Activated naive CD4-positive, alpha-beta T cell treated with anti-CD3 and anti-CD28 coated beads, Interleukin-2, amount 50 U/mL, for 16 hours (primary cell): ENCODE measurements at places on chromosomes 1 and 21.
A peak's percentile ranks its signal among the peaks of the same experiment; 100 is the strongest.

DNA sequence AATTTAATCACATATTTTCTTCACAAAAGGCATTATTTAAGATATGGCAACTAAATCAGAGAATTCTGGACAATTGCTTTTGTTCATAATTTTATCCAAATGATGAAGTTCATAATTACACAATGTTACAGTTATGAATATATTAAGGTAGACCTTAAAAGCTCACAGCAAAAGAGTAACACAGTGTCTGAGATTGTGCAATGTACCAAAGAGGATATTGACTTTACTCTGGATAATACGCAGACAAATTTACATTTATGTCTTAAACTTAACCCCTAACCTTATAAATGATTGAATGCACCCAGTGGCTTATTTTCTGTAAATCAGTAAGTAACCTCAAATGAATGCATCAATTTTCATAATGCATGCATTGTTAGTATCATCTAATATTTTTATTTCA lies 216.2 kb upstream of the SAMSN1 start:
- DNase-seq = no peak

DNA sequence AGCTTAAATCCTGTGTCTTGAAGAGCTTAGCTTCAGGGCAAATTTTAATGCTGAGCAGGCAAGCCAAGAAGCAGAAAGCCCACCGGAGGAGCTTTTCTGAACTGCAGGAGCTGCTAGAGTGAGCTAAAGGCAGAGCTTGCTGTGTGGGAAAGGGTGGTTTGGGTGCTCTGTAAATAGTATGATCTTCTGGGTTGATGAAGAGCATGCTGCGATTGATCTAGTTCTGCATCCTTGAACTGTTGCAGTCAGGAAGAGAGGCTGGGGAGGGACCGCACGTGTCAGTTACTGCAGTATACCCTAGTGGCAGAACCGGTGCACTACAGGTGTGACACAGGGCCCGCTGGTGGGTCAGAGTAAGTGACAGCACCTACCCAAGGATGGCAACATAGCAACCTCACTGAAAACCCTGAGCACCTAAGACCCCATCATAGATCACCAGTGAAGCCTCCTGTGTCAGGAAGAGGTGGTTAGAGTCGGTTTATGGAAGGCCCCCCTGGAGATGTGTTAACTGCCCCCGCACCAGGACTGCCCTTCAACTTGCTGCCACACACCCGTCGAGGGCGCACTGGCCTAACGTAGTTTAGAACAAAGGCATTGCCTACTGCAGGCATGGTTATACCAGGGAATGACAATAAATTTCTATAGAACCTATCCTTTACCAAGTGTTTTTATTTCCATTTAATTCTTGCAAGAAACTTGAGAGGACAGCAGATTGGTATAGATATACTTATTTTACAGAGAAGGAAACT lies 146.0 kb upstream of the KIAA0040 start:
- peak; percentile 68 for DNase-seq

DNA sequence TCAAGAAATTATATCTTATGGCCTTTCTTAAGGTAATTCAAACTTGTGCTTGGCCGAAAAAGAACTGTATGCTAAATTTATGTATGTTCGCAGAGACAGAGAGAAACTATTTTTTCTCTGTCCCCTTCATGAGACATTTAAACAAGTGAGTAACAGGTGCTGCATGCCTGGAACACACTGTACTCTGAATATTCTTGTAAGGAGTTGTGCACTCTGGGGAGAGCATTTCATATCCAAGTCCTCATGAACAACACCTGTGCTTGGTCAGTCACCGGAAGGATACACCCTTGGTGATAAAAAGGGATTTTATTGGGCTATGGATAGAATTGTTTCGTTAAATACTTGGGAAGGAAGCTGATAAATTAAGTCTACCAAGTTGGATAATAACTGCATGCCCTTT lies 220.8 kb upstream of the NRIP1 start:
- no peak for DNase-seq

DNA sequence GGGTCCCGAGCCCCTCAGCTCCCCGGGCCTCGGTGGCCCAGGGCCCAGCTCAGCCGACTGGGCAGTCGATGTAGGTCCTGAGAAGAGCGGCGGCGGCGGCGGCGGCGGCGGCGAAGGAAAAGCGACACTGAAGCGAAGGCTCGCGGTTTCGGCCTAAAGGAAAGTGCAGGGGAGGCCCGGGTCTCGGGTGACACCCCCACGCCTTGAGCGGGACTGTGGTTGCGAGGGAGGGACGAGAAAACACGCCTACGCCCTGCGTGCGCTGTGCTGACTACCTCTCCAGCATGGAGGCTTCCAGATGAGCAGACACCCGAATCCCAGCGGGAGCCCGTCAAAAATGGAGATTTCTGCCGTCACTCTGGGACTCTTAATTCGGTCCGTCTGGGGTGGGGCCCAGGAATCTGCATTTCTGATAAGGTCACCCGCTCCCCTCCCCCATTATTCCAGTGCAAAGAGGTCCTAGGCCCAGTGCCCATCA lies 31.2 kb downstream of the DNTTIP2 start:
- peak; percentile 71 for DNase-seq

GRCh38 chr1:905811-906599 lies 17.7 kb upstream of the SAMD11 start:
- DNase-seq = no peak

- no peak for DNase-seq
Measured at GRCh38 chr1:209896346-209896745, 41.7 kb upstream of the SYT14 start.

DNA sequence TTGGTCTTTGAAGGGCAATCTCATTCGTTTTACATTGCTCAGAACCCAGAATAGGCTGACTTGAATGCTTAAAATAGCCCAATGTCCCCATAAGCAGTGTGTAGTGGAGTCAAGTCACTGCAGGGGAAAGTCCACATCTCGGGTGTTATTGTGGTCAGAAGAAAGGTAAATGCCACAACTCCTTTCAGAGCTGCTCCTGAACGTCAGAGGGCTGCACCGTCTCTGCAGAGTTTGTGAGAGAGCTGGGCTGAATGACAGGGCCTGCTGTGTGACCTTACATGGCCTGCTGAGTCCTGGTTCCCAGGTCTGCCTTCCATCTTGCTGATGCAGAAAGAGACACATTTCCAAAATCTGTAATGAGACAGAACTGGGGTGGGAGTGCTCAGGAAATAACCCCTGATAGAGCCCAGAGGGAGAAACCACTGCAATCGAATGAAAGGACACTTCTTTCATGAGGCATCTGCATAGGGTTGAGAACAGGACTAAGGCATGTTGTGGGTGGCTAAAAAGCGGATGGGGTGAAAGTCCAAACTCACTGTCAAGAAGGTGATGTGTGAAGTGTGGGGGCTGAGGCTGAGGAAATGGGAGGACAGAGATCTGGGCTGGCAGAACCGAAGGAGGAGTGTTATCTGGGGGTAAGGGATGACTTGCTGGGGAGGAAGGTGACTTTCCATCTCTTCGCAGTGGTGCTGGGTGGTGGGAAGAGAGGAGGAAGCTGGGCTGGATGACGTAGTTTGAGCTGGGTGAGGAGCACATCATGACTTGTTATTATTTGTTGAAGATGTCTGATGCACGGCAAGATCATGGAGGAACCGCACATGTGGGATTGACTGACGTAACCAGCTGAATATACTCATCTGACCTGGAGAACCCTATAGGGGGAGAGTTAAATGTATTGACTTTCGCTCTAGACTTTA lies 33.7 kb downstream of the XCL2 start:
- DNase-seq = no peak
